Activated CD4-positive, alpha-beta T cell treated with anti-CD3 and anti-CD28 coated beads, Interleukin-2, amount 50 U/mL, for 1 hour (primary cell): ENCODE measurements at places on chromosomes 2 and 18.

- no peak for DNase-seq
Observed at GRCh38 chr2:182366628-182367027, 60.2 kb downstream of the PDE1A start.

GRCh38 chr2:83944191-83944590 is 514.9 kb downstream of the SUCLG1 start:
- no peak for DNase-seq

GRCh38 chr2:53220969-53221368 is 546.6 kb upstream of the CHAC2 start:
- no peak for DNase-seq

GRCh38 chr2:175097297-175097696 is 70.7 kb downstream of the ATF2 start:
- DNase-seq = no peak

DNA sequence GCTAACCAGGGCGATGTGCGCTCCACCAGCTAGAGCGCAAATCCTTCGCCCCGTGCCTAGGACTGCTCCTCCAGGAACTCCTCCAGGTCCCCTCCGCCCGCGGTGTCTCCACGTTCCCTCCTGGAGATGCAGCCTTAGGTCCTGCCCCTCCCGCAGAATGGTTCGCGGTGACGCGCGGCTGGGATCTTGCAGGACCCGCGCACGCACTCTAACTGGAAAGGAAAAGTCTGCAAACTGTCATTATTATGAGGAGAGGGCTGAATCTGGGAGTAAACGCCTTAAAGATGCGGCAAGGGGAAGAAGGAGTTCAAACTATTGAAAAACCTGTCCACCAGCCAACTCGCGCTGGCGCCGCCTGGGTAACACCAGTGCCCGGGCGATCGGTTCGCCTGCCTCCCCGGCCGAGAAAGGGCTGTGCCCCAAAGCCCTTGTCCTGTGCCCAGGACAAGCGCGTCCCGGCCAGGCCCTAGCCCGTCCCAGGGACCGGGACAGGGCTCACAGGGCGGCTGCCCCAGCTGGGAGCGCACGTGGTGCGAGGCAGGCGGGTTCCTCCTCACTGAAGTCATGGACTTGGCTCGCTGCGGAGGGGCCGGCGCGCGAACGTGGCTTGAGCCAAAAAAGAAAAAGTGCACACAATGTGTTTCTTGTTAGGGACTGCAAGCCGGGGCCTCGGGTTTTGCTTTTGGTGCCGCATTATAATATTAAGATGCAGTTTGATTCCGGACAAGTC is 5.5 kb upstream of the ID2 start:
- DNase-seq = no peak

GRCh38 chr2:201415149-201415548 is 36.1 kb downstream of the TRAK2 start:
- no peak for DNase-seq

GRCh38 chr2:234425639-234426603 is 71.0 kb downstream of the ARL4C start:
- DNase-seq = peak; percentile 77

GRCh38 chr2:20620271-20620681 is 30.6 kb downstream of the HS1BP3 start:
- no peak for DNase-seq

DNA sequence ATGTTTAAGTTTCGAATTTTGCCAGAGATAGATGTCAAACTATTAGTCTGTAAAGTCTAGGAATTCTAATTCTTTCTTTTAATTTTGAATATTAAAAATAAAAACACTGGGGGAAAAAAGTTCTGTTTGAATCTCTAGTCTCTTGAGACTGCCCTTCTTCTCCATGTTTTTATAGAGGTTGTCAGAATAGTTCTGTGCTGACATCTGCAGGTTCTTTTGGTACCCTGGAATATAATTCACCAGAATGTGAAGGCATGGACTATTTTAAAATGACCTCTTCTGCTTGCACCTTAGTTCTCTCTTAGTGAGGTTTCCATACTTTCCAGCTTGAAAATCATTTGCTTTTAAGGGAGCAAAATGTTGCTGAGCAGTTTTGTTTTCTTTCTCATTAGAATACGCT is 121.0 kb upstream of the MSTN start:
- DNase-seq = no peak

GRCh38 chr18:48832938-48833700 is 117.6 kb downstream of the SMAD7 start:
- DNase-seq = no peak

DNA sequence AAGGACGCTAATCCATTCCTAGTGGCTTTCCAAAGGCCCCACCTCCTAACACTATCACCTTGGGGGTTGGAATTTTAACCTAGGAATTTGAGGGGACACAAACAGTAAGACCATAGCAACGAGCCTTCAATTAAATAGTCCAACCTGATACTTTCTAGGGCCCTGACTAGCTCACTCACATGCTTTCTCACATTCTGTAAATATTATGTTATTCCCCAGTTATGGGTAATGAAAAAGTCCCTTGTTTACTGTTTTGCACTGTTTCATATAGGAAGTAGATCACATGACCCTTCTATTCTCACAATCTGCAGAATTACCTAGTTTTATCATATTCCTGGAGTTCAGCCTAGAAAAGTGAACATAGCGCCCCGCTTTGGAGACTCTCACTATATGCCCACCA is 1212.1 kb upstream of the ACVR2A start:
- DNase-seq = no peak
